ENCODE measurements at places on chromosomes 12 and 14.

GRCh38 chr12:102501773-102502172 is 21.4 kb upstream of the IGF1 start:
- no peak for DNase-seq

GRCh38 chr14:61671082-61671481 is 24.2 kb upstream of the HIF1A start:
- peak; percentile 17 for DNase-seq

DNA sequence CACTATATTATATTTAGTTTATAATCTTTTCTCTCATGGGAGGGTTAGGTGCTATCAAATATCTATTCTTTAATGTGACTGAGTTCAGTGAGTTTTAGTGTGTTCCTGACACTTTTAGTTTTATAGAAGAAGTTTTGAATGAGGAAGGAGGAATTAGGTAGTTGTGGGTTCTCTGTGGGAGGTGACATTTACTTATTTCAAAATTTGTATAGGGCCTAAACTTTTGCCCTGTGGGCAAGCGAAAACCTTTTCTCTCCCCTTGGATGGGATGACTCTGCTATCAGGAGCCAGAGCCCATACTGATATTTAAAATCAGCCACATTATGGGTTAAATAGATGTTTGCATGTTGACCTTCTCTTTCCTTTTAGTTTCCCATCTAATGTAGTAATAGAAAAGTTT is 43.6 kb downstream of the SPATS2 start:
- no peak for DNase-seq

DNA sequence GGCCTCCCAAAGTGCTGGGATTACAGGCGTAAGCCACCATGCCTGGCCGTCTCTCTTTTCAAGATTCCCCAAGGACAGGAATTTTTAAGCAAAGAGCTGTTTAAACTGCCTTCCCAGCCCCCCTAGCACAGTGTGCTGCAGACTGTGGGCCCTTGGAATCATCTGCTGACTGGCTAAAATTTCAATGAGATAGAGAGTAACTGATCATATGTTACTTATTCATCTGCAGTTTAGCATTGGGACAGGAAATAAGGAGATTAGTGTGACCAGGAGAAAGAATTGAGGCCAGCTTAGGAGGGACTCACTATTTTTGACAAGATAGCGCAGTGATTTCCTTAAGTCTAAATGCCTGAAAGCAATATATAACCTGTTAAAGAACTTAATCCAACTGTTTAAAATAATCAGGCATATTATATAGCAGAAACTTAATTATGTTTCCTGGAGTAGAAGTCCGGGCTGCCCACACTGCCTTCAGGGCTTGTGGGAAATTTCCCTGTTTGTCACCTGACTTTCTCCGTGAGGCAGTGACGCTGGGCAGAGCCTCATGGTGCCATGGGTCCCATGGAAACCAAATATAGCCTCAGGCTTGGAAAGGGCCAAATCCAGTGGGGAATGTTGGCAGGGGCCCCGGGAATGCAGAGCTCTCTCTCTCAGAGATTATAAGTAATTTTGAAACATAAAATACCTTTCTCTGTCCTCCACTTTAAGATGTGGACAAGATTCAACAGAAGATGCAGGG is 22.8 kb upstream of the CEBPE start:
- no peak for DNase-seq

DNA sequence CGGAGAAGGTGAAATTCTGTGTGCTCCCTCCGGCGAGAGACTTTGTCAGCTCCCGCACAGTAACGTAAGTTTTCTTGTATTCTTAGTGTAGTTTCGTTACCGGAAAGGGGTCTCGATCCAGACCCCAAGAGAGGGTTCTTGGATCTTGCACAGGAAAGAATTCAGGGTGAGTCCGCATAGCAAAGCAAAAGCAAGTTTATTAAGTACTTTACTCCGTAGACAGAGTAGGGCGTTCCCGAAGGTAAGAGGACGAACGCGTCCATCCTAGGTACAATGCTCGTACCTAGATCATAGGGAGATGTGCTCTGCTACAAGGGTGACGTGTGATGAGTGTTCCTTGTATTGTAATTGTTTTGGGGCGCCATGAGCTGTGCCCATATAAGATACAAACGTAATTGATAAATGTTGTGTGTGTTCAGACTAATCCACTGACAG is 293 bp downstream of the IFI27L1 start:
- DNase-seq, result no peak

GRCh38 chr12:122834921-122835749 is at the start of gene HIP1R:
HIP1R (plus strand) TSS chr12:122835457; CDS start chr12:122835551, 94 bp downstream.
- peak; percentile 54 for DNase-seq

DNA sequence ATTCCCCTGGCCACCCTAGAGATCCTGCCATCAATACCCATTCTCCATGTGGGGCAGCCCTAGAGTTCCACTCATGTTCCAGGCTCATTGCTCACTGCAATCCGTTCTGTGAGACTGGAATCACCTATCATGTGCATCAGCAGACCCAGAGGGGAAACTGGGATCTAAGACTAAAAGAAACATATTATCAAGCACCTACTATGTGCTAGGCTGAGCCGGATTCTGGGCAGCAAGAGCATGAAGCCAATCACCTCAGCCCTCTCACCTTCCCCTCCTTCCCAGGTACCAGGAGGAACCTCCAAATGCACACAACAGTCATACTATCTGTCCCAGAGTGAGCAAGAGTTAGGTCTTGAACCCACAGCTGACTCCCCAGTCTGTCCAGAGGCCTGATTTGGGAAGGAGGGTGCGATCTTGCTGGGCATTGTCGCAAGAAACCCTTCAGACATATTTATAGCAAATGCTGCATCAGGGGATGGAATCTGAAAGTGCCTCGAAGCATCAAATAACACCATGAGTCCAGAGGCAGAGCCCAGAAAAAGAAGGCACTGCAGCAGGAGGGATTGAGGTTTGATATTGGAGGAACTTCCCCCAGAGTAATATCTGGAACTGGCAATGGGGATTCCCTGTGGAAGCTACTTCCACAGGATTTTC is 6.7 kb upstream of the CACNB3 start:
- no peak for DNase-seq

GRCh38 chr14:22387776-22388241 is 201.2 kb downstream of the DAD1 start:
- no peak for DNase-seq

- DNase-seq, result no peak
Measured at GRCh38 chr14:36683083-36683724, 21.5 kb downstream of the PAX9 start.

DNA sequence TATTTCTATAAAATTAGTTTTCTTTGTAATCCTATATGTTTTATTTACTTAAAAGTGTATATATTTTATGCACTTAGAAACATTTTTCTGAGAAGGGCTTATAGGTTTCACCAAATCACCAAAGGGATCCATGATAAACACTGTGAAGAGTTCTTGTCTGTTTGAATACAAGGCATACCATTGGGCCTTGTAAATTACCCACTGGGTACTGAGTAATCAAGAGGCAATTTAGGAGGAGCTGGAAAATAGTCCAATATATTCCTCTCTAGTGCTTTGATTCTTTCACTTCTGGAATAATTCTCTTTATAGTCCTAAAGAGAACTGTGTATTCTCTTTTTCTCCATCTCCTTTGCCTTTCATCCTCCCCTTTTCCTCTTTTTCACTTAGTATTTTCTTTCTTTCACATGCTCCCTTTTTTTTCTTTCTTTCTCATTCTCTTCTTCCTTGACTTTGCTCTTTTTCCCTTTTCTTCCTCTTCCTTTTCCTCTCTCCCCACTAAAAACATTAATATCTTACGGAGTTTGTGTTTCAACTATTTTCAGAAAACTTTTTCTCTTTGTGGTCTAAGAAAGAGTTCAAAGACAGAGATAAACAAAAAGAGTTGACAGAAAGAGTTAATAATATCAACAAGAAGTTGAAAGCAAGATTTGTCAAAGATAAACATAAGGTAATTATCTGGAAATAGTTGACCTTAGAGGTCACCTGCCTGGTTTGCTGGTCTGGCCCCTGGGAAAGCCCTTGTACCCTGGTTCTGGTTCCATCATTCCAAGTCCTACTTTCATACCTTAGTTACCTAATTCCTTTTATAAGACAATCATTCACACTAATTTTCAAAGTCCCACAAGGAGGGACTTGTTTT is 435.3 kb downstream of the RAD51B start:
- DNase-seq, result no peak

- DNase-seq, result no peak
Measured at GRCh38 chr12:103442822-103443221, 52.9 kb downstream of the C12orf42 start.

GRCh38 chr14:75968456-75968855 is 13.3 kb downstream of the TGFB3 start:
- DNase-seq, result no peak

DNA sequence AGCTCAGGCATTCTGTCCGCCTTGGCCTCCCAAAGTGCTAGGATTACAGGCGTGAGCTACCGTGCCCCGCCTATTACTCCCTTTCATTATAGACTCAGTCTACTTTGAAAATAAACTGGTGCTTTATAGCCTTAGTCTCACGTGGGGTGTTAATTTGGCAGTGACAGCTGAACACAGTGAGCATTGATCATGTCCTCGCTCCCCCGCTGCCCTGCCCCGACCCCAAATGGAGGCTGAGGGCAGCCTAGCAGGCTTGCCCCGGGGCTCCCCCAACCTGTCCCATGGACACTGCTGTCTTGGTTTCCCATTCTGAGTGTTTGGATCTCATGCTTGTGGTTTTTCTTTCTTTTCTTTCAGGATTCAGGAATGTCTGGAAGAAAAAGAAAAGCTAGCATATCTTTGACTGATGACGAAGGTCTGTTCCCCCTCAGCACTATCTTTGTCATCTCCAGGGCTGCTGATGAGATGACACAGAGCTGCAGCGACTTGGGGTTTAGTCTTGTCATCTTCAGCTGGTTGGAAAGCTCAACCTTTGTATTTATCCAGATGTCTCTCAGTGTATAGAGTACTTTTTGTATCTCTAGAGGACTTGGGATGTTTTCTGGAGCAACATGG is 42.2 kb downstream of the EP400 start:
- DNase-seq, result no peak

- DNase-seq, result no peak
Measured at GRCh38 chr14:24816011-24816928, 182.3 kb upstream of the GZMB start.

DNA sequence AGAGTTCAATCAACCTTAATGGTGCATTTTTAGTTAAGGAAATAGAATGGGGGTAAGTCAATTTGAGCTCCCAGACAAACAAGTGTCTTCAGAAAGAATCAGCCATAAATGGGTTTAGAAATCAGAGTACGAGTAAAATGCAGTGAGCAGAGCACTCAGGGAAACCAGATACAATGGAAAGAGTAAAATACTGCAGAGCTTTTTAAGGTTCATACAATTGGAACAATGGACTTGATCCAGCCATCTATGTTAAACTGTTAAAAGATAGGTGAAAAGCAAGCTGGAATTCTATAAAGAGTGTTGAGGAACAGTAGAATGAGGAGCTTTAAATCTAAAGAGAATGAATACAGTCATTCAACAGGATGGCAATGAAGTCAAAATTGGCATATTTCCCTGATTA is 23.8 kb upstream of the PCNX4 start:
- DNase-seq, result no peak

- DNase-seq, result no peak
Measured at GRCh38 chr14:69921052-69921451, 41.8 kb downstream of the SMOC1 start.

- no peak for DNase-seq
Measured at GRCh38 chr14:77140359-77141213, 1.0 kb downstream of the ZDHHC22 start.

GRCh38 chr12:57759360-57759980 is 4.6 kb downstream of the MARCHF9 start:
- no peak for DNase-seq

DNA sequence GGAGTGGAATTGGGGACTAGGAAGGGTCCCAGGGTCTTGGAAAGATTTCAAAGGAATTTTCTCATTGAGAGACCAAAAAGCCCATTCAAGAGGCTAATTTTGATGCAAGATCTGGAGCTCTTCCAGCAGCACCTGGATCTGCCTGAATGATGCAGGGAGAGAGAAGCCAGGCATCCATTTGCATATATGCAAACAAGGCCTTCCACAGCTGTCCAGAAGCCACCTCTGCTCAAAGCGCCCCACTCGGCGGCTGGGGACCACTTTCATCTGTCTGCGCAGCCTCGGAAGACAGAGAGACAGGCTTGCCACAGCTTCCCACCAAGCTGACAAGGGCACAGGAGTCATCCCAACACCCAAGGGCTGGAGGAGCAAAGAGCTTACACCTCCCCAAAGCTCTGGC is 295.6 kb downstream of the DPF3 start:
- no peak for DNase-seq

DNA sequence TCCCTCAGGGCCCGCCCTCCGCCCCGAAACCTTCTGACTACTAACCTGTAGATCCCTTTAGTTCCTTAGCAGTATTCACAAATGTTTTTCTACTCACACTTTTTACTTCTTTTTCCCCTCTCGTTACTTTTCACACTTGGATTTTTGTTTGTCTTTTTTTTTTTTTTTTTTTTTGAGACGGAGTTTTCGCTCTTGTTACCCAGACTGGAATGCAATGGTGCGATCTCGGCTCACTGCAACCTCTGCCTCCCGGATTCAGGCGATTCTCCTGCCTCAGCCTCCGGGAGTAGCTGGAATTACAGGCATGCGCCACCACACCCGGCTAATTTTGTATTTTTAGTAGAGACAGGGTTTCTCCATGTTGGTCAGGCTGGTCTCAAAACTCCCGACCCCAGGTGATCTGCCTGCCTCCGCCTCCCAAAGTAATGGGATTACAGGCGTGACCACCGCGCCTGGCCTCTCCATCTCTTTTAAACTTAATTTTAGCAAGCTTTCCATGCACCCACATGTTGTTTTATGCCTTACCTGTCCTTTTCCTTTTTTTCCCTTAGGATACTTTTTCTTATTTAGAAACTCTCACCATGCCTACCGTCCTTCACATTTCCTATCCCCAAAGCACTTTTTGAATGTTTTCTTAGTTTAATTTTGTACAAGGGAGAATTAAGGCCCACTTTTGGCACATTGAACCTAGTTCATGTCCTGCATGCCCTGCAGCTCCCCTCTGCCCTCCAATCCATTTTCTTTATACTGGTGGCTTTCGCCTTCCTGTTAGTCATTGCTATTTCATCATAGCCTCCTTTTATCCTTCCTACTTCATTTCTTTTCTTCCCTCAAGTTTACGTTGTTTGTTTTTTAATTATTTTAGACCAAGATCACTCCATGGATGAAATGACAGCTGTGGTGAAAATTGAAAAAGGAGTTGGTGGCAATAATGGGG is 1.1 kb downstream of the SP1 start:
- no peak for DNase-seq

DNA sequence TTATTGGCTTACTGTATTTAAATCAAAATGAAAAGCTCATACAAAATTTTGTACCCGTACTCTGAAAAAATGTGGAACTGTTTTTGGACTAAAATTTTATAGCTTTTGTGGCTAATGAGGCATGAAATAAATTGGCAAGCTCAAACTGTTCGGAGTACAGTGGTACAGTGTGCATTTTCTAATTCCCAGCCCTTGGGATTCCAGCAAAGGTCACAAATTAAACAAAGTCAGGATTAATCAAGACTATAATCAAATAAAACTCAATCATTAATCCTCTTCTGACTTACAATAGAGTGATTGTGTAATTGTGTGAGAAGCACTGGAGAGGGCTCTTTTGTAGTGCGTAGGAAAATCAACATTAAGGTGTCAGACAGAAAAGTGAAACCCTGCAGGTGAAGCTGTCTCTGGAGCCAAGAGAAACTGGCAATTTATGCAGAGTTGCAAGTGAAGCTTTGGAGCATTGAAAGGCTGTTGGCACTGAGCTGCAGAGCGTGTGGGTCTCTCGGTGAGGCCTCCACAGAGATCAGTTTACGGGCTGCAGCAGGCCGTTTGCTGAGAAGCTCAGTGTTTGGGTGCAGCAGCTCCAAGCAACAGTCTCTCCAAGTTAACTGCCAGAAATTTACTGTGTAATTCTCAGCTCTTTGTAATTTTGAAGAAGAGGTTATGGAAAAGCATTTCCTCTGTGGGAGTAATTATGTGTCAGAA is 275.9 kb downstream of the FBXL14 start:
- DNase-seq, result no peak

- DNase-seq, result peak; percentile 88
Measured at GRCh38 chr12:6965026-6965661, 5.3 kb downstream of the PHB2 start.
